Activated CD4-positive, alpha-beta T cell treated with anti-CD3 and anti-CD28 coated beads, Interleukin-2, amount 10 ng/mL, durations not matched to agents 24 days and 14 days (primary cell): ENCODE measurements at places on chromosomes 1 and 21. TPM values are rescaled to one million over a fixed set of nuclear protein-coding genes. Genes with fewer than 3 reads are reported as not detected.
A peak's percentile ranks its signal among the peaks of the same experiment; 100 is the strongest.

GRCh38 chr1:15028102-15028501 is 125.4 kb upstream of the TMEM51 start:
- DNase-seq: no peak

GRCh38 chr1:198915327-198916231 is 276.7 kb downstream of the PTPRC start:
- DNase-seq: no peak

- DNase-seq: no peak
Observed at GRCh38 chr1:39615086-39615673, 24.3 kb downstream of the HEYL start.

GRCh38 chr1:227947676-227948492 is at the start of gene WNT9A:
WNT9A (minus strand) TSS chr1:227947932; CDS start chr1:227947887, 45 bp downstream.
- DNase-seq: peak; percentile 68

GRCh38 chr1:99963041-99963795 is 6.6 kb upstream of the SLC35A3 start:
- peak; percentile 31 for DNase-seq

GRCh38 chr1:9149837-9150581 is 21.1 kb upstream of the GPR157 start:
- no peak for DNase-seq

- DNase-seq: no peak
Observed at GRCh38 chr1:200894712-200895442, at the start of gene INAVA. INAVA (plus strand) TSS chr1:200894900; CDS start chr1:200898401, 3,501 bp downstream.

DNA sequence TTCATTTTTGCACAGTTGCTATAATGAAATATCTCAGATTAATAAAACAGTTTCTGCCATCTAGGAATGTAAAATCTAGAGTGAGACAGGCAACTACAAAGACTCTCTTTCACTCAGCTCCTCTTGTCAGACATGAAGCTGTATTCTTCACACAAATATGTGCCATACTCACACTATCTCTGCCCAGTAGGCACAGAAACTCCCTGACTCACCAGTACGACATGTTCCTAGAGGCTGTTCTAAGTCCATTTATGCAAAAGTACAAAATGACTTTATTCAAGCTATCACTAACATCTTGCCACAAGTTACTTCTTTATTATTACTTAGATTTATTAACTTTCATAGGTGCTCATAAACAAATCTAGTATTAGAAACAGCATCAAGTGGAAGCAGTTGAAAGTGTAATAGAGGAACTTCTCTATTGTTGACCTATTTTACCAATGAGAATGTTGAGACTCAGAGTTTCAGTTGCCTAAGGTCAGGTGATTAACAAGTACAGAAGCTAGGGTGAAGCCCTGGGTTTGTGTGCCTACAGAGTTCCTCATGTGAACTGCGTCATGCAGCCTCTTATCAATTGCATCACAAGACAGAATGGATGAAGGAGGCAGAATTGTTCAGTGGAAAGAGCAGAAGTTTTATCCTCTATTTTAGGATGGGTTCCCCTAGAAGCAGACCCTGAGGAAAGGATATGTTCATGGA is 98.9 kb downstream of the RGS2 start:
- DNase-seq: no peak

DNA sequence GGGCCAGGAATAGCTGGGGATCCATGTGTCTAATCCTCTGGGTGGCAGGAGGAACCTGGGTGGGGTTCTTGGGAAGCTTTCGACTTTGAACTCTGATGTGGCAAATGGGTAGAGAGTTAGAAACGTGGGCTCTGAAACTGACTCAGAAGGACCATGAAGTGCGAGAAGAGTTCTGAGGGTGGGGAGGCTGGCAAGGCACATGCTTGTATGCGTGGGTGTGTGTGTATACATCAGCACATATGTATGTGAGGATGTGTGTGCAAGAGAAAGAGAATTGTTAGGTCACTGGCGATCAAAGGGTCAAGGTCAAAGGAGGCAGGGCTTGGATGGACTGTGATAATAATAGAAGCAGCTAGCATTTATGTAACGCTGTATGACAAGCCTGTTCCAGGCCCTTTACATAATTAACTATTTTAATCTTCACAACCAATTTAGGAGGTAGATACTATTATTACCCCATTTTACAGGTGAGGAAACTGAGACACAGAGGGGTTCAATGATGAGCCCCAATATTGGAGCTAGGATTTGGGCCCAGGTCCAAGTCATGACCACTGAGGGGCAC is 84.5 kb upstream of the POU3F1 start:
- DNase-seq: no peak

GRCh38 chr1:171644805-171645483 is 7.5 kb downstream of the MYOC start:
- DNase-seq: peak; percentile 92

- DNase-seq: peak; percentile 76
Observed at GRCh38 chr1:168531615-168532345, 12.0 kb downstream of the XCL2 start.

- peak; percentile 67 for DNase-seq
Observed at GRCh38 chr1:3772715-3773571, at the start of gene SMIM1. SMIM1 (plus strand) TSS chr1:3772749; CDS start chr1:3775374, 2,625 bp downstream.

- DNase-seq: no peak
Observed at GRCh38 chr1:161982917-161983316, 40.8 kb downstream of the OLFML2B start.

GRCh38 chr1:118143121-118143520 is 41.9 kb downstream of the SPAG17 start:
- no peak for DNase-seq

GRCh38 chr1:211606914-211607753 is 28.2 kb upstream of the SLC30A1 start:
- DNase-seq: peak; percentile 75

DNA sequence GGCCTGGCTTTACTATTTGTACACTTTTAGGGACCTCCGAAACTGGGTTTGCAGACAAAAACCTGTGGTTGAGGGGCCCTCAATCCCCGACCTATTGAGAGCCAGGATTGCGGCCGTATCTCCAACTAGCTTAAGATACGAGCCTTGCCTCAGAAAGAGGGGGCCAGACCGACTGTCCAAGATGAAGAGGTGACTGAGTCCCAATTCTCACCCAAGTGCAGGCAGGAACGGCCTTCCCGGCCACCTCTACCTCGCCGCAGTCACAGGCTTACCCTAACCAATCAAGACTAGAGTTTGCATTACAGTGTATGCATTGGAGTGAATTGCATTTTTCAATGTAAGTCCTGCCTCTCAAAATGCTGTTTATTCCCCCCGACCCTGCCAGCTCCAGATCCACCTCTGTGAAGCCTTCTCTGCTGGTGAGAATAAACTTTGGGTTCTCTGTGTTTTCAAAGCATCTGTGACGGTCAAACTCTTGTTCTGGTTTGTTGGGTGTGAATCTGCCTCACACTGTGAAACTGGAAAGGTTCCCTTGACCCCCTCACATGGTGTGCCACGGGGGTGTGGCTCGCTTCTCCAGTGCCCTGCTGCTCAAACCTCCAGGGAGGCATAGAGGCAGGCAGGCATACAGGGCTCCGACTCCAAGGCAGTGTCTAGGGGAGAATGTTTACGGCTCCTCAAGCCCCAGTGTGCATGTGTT is 62.2 kb upstream of the WLS start:
- DNase-seq: no peak

DNA sequence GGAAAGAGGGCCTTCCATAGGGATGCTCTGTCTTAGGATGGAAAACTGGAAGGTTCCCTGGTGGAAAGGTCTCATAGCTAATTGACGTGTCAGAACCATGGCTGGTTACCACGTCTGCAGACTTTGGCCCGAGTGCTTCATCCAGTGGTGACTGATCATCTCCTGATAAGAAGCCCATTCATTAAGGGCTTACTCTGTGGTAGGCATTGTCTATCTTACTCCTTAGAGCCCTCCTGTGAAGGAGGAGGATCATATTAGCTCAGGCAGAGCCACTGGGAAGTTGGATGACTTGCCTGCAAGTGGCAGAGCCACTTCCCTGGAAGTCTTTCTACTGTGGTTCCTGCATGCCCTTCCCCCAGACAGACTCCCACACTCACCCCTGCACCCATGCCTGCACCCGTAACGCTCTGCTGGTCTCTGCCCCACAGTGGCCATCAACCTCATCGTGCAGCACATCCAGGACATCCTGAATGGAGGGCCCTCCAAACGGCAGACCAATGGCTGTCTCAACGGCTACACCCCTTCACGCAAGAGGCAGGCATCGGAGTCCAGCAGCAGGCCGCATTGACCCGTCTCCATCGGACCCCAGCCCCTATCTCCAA is 79.9 kb downstream of the UCK2 start:
- DNase-seq: no peak

DNA sequence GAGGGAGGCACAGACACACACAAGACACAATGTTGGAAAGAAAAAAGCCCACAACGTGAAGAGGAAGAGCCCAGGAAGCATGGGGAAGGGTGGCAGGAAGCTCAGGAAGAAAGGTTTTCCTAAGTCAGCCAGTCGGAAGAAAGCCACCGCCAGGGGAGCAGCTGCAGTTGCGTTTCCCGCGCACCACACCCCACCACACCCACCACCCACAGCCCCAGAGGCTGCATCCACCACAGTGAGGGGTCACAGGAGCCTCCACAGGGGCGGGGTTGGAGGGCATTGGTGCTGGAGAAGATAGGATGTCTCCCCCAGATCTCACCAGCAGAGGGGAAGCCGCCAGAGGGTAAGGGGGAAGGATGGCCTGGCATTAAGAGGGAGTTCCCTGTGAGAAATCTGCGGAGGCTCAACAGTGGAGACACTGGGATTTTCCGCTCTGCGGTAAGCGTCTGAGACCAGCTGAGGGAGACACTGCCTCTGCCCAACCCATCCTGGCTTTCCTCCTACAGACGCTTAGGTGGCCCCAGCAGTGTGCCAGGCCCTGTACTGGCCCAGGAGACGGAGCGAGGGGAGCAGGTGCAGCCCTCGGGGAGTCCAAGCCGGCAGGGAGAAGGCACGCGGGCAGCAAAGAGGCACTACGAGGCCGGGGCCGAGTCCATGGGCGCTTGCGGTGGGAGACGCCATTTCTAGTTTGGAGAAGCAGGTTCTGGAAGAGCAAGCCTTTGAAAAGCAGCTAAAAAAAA is 19.8 kb downstream of the PGLYRP3 start:
- no peak for DNase-seq

The NFASC gene
- 0.17 and 0.21 TPM in 2 replicates for total RNA-seq

The TSSK3 gene
- 1.0 and 2.3 TPM in 2 replicates for total RNA-seq

The KCNE2 gene
- not detected in 2 replicates for total RNA-seq

The LACTBL1 gene
- not detected in 2 replicates for total RNA-seq

The TMPRSS15 gene
- not detected in 2 replicates for total RNA-seq

The TMEM269 gene
- total RNA-seq: 0.12 TPM in 1 of 2 replicates, not detected in the other

The VAV3 gene
- total RNA-seq: 5.5 TPM in 2 replicates

The TMEM50A gene
- 94.1 and 102 TPM in 2 replicates for total RNA-seq

The LRRC8D gene
- total RNA-seq: 43.6 and 44.9 TPM in 2 replicates

The FAM131C gene
- total RNA-seq: 0.26 and 0.38 TPM in 2 replicates
